HT1080 (cell line): ENCODE measurements at places on chromosomes 6 and 20.

GRCh38 chr6:144696610-144697368 lies 411.7 kb downstream of the UTRN start:
- DNase-seq = no peak

GRCh38 chr6:148518511-148519156 lies 176.0 kb downstream of the SASH1 start:
- no peak for DNase-seq

GRCh38 chr6:34030831-34031624 lies 114.9 kb downstream of the GRM4 start:
- no peak for DNase-seq

DNA sequence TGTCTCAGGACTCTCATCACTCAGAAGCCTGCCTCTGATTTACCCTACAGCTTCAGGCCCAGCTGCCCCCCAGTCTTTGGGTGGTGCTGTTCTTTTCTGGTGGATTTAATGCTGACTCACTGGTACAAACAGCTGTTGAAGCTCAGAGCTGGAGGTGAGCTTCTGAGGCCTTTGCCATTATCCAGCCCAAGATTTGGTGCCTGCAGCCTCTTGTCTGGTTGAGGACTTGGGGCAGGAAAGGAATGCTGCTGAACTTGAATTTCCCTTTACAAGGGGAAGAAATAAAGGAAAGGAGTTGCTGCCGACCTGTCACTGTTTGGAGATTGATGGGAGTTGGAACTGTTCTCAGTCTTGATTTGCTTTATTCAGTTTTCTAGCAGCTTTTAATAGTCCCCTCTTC lies 19.8 kb downstream of the ABCF1 start:
- no peak for DNase-seq

- no peak for DNase-seq
Observed at GRCh38 chr6:72689107-72689954, 67.5 kb downstream of the KCNQ5 start.
